ENCODE measurements at places on chromosomes 5 and 9.

GRCh38 chr5:180387798-180388197, 34.7 kb upstream of the GFPT2 start:
- no peak overlapping the region for H3K4me3 ChIP-seq
- no peaks in the 10 kb centered on the region for H3K4me1 ChIP-seq
- no peak for DNase-seq
- H3K27ac ChIP-seq = no peak overlapping the region
- no peaks in the 10 kb centered on the region for H3K36me3 ChIP-seq

DNA sequence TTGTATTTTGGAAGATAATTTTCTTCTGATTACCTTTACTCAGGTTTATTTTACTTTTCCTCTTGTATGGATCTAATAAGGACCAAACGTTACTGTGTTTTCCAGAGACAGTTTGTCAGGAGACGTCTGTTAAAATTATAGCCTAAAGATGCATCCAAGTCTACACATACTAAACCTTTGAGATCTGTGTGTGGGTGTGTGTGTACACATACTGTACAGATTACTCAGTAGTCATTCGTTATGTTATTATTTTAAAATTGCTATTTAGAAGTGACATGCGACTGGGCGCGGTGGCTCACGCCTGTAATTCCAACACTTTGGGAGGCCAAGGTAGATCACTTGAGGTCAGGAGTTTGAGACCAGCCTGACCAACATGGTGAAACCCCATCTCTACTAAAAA, 51.6 kb upstream of the CNTLN start:
- H3K4me1 ChIP-seq = no peaks in the 10 kb centered on the region
- DNase-seq = no peak
- no peaks in the 10 kb centered on the region for H3K36me3 ChIP-seq
- H3K27ac ChIP-seq = no peak overlapping the region
- no peaks in the 10 kb centered on the region for H3K27me3 ChIP-seq

- H3K4me1 ChIP-seq = no peaks in the 10 kb centered on the region
- no peaks in the 10 kb centered on the region for H3K36me3 ChIP-seq
Observed at GRCh38 chr9:72586388-72587130, 65.2 kb downstream of the TMC1 start.

DNA sequence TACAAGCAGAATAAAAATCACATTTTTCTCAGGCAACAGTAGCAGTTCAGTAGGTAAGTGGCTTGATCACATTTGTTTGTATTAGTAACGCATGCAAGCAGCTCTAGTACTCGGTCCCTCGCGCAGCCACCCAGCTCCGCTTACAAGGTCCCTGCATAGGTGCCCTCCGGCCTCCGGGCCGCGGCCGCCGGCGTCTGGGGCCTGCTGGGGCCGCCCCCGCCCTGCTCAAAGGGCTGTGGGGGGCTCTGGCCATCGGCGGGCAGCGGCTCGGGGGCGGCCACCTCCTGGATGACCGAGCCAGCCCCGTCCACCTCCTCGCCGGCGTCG, 50.2 kb upstream of the UBAC1 start:
- no peaks in the 10 kb centered on the region for H3K27me3 ChIP-seq
- no peak overlapping the region for H3K4me3 ChIP-seq
- DNase-seq = no peak
- no peaks in the 10 kb centered on the region for H3K4me1 ChIP-seq
- H3K27ac ChIP-seq = no peak overlapping the region
- no peaks in the 10 kb centered on the region for H3K36me3 ChIP-seq

GRCh38 chr9:121738411-121738810, 87.0 kb downstream of the DAB2IP start:
- no peak overlapping the region for H3K27ac ChIP-seq
- H3K4me3 ChIP-seq = no peak overlapping the region
- no peak for DNase-seq
- no peaks in the 10 kb centered on the region for H3K36me3 ChIP-seq

- peak; percentile 15 for DNase-seq
- H3K27me3 ChIP-seq = peaks cover 31% of the 10 kb centered on the region
- H3K36me3 ChIP-seq = no peaks in the 10 kb centered on the region
- H3K27ac ChIP-seq = no peak within 1 kb of the TSS
Observed at GRCh38 chr9:113876151-113876992, at the start of gene ZNF618. ZNF618 (plus strand) TSS chr9:113876309; CDS start chr9:113876381, 72 bp downstream.

- H3K27me3 ChIP-seq = no peaks in the 10 kb centered on the region
- no peaks in the 10 kb centered on the region for H3K4me1 ChIP-seq
- H3K4me3 ChIP-seq = no peak overlapping the region
Observed at GRCh38 chr5:41796061-41796460, 74.2 kb downstream of the OXCT1 start.

DNA sequence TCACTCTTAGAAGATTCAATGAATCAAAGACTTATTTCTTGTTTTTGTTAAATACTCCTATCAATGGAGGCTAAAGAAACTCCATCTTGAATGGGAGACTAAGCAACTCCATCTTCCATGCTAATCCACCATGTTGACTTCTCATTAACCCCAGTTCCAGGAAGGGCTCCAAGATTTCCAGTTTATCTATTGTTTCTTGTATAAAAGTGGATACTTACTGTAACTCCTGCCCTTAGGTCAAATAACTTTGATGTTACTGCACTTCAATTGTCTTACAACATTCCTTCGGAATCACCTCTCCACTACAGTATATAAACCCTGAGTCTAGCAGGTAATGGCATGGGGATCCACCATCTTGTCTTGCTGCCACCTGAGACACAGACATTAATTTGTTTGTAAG, 63.0 kb downstream of the PUM3 start:
- no peak overlapping the region for H3K27ac ChIP-seq
- no peak for DNase-seq
- H3K27me3 ChIP-seq = no peaks in the 10 kb centered on the region
- no peaks in the 10 kb centered on the region for H3K4me1 ChIP-seq
- H3K4me3 ChIP-seq = no peak overlapping the region

DNA sequence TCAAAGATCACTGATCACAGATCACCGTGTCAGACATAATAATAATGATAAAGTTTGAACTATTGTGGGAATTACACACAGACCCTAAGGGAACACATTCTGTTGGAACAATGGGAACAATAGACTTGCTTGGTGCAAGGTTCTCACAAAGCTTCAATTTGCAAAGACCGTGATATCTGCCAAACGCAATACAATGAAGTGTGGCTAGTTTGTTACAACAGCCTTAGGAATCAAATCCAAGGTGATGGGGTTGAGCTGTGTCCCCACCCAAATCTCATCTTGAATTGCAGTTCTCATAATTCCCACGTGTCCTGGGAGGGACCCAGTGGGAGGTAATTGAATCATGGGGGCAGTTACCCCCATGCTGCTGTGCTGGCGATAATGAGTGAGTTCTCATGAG, 20.8 kb downstream of the KYAT1 start:
- no peak overlapping the region for H3K27ac ChIP-seq
- no peak for DNase-seq
- H3K4me3 ChIP-seq = no peak overlapping the region
- no peaks in the 10 kb centered on the region for H3K36me3 ChIP-seq
- H3K27me3 ChIP-seq = no peaks in the 10 kb centered on the region
